ENCODE measurements at places on chromosomes 6 and 20.

- no peak for DNase-seq
These were observed 14.7 kb downstream of the DSE start for GRCh38 chr6:116385459-116385802.

- DNase-seq = peak; percentile 35
These were observed 691 bp downstream of the ASF1A start for GRCh38 chr6:118894425-118895260.

DNA sequence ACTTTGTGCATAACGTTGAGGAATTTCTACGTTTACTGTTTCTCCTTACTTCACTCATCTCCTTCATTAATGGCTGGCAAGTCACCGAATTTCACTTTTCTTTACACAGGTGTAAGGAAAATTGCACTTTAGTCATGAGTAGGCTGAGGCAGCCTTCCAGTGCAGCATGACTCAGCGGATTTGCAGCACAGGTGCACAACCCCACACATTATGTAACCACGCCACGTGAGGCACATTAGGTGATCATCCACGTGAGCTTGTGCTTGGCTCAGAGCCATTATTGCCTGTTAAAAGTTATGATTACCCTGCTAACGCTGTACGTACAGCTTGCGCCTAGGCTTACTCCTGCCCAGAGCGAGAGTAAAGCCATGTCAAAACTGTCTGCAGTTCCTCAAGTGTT is 158.8 kb downstream of the NKAIN2 start:
- DNase-seq = no peak

GRCh38 chr20:12086359-12086758 is 168.7 kb downstream of the BTBD3 start:
- DNase-seq = no peak

DNA sequence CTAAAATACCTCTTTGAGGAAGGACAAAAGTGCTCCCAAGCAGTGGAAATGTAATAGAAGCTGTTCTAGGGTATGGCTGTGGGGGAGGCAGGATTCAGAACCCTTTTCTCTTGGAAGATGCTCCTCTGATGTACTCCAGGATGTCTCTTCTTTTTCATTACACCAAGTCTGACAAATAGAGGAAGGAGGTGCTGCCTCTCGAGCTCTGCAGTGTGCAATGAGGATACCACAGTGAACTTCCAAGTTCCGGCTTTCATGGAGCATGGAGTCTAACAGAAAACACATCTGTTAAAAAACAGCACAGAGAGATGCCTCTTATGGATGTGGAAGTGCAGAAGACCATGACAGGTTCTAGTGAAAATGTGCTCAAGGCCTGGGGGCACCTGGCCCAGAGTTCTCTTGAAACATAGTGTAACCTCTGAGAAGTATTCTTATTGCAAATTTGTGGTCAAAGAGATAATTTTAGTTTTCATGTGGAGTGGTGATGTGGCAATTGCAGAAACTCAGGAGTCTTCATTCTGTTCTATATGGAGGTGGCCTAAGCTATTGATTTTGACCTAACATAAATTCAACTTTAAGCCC is 362.0 kb upstream of the CITED2 start:
- no peak for DNase-seq

GRCh38 chr6:41278699-41279405 is 7.6 kb downstream of the TREM1 start:
- peak; percentile 33 for DNase-seq

DNA sequence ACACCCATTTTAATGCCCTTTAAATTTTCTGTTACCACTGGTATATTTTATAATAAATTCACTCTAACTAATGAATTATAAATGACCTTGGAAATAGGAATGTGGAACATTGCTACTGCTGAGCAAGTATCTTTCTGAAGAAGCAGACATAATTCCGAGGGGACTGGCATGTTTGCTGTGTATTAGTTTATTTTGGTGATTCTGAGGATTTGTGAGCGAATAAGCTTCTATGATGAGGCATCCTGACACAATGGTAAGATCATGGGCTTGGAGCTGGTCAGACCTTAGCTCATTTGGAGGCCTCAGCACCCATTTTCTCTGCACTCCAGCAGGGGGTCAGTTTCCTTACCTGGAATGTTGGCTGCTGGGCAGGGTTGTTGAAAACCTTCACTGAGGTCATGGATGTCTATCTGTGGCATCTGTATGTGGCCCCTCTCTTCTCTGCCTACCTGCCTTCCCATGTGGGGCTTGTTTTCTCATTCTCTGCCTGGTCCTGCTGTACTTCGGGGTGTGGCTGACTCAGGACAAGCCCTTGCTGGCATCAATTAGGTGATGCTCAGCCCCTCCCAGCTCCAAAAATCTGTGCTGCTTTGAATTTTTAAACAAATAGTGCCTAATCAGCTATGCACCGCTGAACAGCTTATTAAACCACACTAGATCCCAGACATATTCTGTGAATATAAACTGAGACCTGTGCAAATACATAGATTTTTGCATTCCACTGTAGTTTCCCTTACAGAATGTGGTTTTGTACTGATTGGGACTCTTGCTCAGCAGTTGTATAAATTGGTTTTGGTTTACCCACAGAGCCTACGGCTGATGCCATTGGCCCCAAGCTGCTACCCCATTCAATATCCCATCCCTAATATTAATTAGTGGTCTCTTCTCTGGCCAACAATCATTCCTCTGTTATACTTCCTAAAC is 10.7 kb downstream of the ARID1B start:
- DNase-seq = no peak

GRCh38 chr20:33846291-33846935 is 35.3 kb downstream of the CHMP4B start:
- no peak for DNase-seq

- DNase-seq = no peak
These were observed 27.0 kb downstream of the CST9L start for GRCh38 chr20:23541330-23541729.

DNA sequence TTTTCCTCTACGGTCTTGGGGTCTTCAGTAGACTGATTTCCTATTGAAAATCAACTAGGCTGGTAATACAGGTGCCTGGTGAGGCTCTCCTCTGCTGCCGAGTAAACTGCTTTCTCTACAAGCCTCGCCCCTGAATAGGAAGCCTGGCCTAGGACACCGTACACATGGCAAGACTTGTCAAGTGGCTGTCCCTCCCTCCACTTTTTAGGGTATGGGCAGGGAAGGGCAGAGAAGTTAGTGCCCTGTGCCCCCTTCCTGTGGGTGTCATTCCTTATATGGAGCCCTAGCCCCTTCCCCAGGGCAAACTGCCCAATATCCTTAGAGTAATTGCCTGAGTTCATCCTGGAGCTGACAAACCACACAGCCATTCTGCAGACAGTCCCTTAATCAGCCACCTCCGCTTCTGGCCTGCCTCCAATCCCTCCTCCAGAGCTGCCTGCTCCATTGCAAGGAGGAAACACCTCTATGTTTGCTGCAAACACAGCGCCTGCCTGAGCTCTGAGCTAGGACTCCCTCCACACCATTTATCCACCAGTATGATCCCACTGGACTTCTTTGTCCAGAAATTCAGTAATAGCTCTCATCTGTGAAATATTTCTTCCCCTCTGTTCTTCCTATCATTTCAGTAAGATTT is 93.1 kb downstream of the CHD6 start:
- DNase-seq = no peak

DNA sequence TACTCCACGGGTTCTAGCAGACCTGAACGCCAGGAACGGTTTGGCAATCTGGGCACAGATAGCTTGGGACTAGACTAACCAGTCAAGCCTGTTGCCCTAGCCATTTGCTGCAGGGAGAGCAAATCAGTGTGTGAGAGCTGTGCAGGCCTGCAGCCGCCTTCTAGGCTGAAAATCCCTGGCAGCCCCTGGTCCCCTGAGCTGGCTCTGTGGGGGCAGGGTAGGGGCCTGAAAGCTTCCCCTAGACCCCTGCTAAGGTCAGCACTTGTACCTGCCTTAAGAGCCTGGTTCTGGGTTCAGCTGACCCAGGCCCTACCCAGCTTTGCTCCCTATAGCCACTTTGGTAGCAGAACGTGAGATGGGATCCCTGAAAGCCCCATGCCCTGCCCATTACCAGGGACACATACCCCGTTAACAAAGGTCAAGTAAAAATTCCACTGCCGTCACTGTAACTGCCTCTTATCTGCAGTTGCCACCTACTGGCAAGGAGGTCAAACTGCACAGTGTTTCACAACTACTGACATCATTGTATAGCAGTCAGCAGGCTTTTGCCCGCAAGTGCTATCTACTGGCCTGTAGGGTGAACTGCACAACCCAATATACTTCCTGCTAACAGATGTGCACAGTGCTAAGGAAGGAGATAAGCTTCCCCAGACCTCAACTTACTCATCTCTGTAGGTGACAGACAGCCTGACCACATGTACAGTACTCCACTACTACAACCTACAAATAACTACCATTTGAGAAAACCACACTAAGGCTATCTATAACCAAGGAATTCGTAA is 95.1 kb upstream of the OLIG3 start:
- DNase-seq = no peak

DNA sequence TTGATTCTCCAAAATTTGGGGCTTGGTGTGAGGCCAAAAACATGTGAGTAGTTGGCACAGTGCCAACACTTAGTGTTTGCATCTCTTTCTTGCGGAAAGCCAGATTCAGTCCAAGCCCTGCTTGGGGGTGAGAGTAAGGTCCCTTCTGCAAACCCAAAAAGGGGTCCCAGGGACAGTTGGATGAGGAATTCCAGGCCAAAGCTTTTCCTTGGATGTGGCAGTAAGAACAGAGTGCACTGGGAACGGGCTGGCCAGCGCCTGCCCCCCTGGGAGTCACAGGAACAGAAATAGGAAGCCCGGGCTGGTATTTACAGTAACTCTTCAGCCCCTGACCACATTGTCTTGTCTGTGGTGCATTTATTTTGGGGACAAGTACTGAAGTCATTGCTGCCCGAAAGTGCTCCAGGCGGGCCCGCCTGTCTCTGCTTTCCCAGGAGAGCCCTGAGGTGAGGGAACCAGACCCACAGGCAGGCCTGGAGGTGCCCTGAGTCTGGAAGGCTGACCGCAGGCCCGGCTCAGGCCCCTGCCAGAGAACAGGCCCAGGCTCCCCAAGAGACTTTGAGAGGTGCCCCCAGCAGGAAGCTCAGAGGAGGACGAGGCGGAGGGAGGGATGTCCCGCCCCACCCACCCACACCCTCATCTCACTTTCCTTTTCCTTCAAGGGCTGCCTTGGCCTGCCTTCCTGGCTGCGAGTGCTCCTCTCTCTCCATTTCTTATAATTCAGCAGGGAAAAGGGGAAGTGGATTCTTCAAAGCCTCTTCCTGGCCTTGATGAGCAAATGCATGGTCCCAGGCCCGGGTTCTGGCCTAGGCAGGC is 218.4 kb downstream of the MAFB start:
- DNase-seq = no peak

Data from stimulated activated CD8-positive, alpha-beta memory T cell treated with anti-CD3 and anti-CD28 coated beads, Interleukin-7, amount 100 ng/mL, for 1 hour (primary cell).